ENCODE measurements at places on chromosomes 5 and 9. TPM values are rescaled to one million over a fixed set of nuclear protein-coding genes. Genes with fewer than 3 reads are reported as not detected.

The S1PR3 gene
- polyA plus RNA-seq, result 12.5 TPM

The ALDOB gene
- not detected for polyA plus RNA-seq

The PLPP1 gene
- polyA plus RNA-seq, result 25.9 TPM

The FOXD4L3 gene
- polyA plus RNA-seq, result not detected

The TLR4 gene
- 18.2 TPM for polyA plus RNA-seq

The IRX2 gene
- not detected for polyA plus RNA-seq

The CYSTM1 gene
- polyA plus RNA-seq, result 41.5 TPM

The CACNA1B gene
- 0.03 TPM for polyA plus RNA-seq

The INSL4 gene
- polyA plus RNA-seq, result not detected

The GDF9 gene
- polyA plus RNA-seq, result 0.07 TPM

The BTNL8 gene
- polyA plus RNA-seq, result not detected

DNA sequence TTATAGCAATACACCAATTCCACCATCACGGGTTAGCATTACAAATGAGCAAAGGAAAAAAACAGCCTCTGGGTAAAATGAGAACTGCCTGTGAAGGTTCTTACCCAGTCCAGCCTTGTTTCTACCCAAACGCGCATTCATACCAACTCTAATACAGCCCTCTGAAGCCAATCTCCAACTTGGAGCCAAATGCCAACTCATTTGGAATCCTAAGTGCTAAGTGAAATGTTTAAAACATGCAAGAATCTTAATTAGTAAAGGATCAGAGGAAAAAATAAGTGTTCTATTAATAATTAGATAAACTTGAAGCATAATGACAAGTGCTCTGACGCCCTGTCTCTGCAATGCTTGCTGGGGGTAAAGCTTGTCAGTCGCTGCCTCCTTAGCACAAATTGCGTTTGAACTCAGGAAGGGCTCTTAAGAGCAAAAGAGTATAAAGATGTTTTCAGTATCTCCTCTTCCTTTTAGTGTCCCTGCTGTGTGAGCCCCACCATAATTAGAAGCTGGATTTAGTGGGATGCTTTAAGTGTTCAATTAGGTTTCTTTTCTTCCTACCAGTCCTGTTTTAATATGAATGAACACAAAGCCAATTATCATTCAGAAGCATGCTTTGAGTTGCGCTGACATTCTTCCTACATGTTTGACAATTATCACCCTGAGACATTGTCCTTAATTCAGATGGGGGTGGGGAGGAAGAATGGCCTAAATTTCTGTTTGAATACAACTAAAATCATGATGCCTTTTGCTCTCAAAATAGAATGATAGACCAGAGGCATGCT lies 537.6 kb downstream of the DTWD2 start:
- H3K36me3 ChIP-seq, result no peaks in the 10 kb centered on the region
- no peaks in the 10 kb centered on the region for H3K4me1 ChIP-seq
- no peak overlapping the region for H3K27ac ChIP-seq
- DNase-seq, result no peak
- H3K4me3 ChIP-seq, result no peak overlapping the region

DNA sequence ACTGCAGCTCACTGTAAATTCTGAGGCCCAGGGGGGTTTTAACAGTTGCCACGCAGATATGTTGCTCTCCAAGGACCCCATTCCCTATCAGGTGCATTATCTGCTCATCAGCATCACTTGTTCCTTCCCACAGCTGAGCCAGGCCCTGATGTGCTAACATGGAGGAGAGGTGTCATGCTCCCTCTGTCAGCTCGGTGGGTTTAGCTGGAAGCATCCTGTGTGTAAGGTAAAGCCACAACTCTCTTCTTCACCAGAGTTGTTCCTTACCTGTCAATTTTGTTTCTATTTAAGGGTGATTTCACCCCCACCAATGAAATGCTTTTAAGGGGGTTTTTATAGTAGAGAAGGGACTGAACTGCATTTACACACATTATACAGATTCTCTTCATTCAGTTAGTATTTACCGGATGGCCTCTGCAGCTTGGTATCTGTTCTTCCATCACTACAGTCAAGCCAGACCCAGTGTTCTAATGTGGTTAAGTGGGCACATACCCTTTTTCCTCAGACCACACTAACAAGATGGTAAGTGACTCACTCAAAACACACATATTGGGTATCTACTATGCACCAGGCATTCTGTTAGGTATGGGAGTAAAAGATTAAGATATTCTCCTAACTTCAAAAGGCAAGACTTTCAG lies 205.4 kb downstream of the DCP2 start:
- no peak overlapping the region for H3K4me3 ChIP-seq
- H3K27me3 ChIP-seq, result no peaks in the 10 kb centered on the region
- DNase-seq, result no peak
- H3K36me3 ChIP-seq, result no peaks in the 10 kb centered on the region

DNA sequence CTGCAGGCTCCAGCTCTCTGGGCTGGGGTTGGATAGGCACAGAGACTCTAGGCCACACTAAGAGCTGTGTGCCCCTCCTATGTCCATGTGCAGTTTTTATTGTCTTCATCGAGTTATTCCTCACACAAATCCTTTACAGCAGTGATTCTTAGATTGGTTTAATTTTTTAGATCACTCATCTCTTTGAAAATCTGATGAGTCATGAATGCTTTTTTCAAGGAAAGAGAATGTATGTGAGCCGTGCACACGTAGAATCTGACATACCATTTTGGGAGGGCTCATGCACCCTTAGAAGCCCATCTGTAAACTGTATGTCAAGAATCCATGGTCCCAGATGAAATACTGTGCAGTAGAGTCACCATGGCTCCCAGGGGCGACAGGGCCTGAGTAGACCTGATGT lies 100.7 kb upstream of the S1PR3 start:
- no peaks in the 10 kb centered on the region for H3K27me3 ChIP-seq
- no peak overlapping the region for H3K4me3 ChIP-seq
- H3K27ac ChIP-seq, result no peak overlapping the region
- no peak for DNase-seq
- H3K4me1 ChIP-seq, result no peaks in the 10 kb centered on the region
- H3K36me3 ChIP-seq, result no peaks in the 10 kb centered on the region

GRCh38 chr5:165039748-165040147 lies 1534.3 kb downstream of the MAT2B start:
- DNase-seq, result no peak
- H3K36me3 ChIP-seq, result no peaks in the 10 kb centered on the region
- H3K4me1 ChIP-seq, result no peaks in the 10 kb centered on the region
- no peaks in the 10 kb centered on the region for H3K27me3 ChIP-seq
- no peak overlapping the region for H3K4me3 ChIP-seq

- no peak overlapping the region for H3K27ac ChIP-seq
- H3K4me1 ChIP-seq, result no peaks in the 10 kb centered on the region
- no peaks in the 10 kb centered on the region for H3K36me3 ChIP-seq
- H3K4me3 ChIP-seq, result no peak overlapping the region
- no peaks in the 10 kb centered on the region for H3K27me3 ChIP-seq
Measured at GRCh38 chr5:65010841-65011240, 242.1 kb downstream of the CWC27 start.

- H3K4me1 ChIP-seq, result no peaks in the 10 kb centered on the region
- no peak for DNase-seq
- no peak overlapping the region for H3K4me3 ChIP-seq
- H3K27me3 ChIP-seq, result no peaks in the 10 kb centered on the region
- no peaks in the 10 kb centered on the region for H3K36me3 ChIP-seq
- no peak overlapping the region for H3K27ac ChIP-seq
Measured at GRCh38 chr5:168156170-168156569, 135.3 kb upstream of the WWC1 start.

GRCh38 chr5:151019331-151019730 lies 1.1 kb upstream of the GPX3 start:
- DNase-seq, result no peak
- no peak overlapping the region for H3K4me3 ChIP-seq
- no peaks in the 10 kb centered on the region for H3K36me3 ChIP-seq
- peaks cover 3% of the 10 kb centered on the region for H3K27me3 ChIP-seq
- peaks cover 21% of the 10 kb centered on the region for H3K4me1 ChIP-seq

GRCh38 chr5:119343052-119343451 lies 12.8 kb upstream of the TNFAIP8 start:
- H3K36me3 ChIP-seq, result no peaks in the 10 kb centered on the region
- no peaks in the 10 kb centered on the region for H3K27me3 ChIP-seq
- peak; percentile 5 for DNase-seq
- H3K27ac ChIP-seq, result no peak overlapping the region

DNA sequence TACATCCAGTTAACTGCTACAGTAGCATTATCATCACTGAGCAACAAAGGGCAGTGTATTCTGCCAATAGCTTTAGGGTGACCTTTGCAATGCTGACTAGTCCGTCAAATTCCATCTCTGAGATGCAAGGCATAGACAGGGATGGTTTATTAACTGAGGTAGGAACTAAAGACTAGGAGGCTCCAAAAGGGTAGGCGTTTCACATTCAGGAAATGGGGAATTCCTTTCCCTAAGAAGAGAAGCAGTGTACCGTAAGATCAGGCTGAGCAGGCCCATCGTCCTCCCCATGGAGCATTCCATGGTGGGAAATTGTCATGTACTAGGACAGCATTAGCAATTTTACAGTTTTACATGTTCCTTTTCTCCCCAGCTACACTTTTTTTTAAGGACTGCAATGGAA lies 157.7 kb downstream of the BNC2 start:
- peaks cover 15% of the 10 kb centered on the region for H3K4me1 ChIP-seq
- H3K36me3 ChIP-seq, result no peaks in the 10 kb centered on the region
- no peak overlapping the region for H3K4me3 ChIP-seq
- no peaks in the 10 kb centered on the region for H3K27me3 ChIP-seq

DNA sequence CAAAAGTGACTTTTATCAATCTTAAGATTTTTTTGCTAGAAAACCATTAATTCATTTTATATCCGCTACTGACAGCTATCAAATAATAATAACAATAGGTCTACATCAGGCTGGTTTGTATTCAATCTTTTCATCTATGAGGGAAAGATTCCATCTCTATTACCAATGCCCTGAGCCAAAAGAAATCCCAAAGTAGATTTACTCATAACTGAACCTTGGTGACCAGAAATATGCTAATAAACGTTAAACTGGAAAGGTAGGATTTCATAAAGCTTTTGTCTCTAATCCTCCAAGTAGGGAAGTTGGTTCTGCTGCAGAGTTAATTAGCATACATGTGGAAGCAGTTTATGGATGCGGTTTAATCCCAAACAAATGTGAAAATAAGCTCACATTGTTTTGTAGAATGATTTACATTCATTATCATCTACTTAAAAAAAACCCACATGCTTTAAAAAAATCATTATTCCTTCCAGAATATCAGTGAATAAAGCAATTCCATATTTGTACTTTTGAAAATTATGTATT lies 715.5 kb downstream of the CETN3 start:
- no peak for DNase-seq
- no peaks in the 10 kb centered on the region for H3K27me3 ChIP-seq
- no peak overlapping the region for H3K27ac ChIP-seq
- H3K4me1 ChIP-seq, result no peaks in the 10 kb centered on the region

DNA sequence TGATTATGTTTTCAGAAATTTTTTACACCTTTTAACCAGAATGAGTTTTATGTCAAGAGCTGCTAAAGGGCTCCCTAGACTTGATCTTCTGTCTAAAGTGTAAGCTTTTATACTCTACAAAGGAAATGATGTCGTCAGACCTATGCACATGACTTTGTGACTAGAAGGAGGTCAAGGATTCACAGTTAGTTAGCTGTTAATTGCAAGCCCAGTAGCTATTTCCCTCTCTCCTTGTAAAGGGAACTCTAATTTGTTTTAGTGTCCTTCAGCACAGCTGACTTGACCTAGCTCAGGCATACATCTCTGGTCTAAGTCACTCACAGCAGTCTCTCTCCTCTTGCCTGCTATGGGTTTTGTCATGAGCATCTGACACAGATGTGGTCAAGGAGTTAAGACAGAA lies 173.5 kb upstream of the NREP start:
- H3K27ac ChIP-seq, result no peak overlapping the region
- no peak overlapping the region for H3K4me3 ChIP-seq
- peaks cover 3% of the 10 kb centered on the region for H3K27me3 ChIP-seq
- H3K36me3 ChIP-seq, result no peaks in the 10 kb centered on the region
- H3K4me1 ChIP-seq, result no peaks in the 10 kb centered on the region

- no peaks in the 10 kb centered on the region for H3K27me3 ChIP-seq
- no peaks in the 10 kb centered on the region for H3K4me1 ChIP-seq
- no peak for DNase-seq
- no peak overlapping the region for H3K4me3 ChIP-seq
- H3K36me3 ChIP-seq, result no peaks in the 10 kb centered on the region
Measured at GRCh38 chr9:116736399-116737151, 49.5 kb downstream of the TRIM32 start.

GRCh38 chr5:63553073-63553472 lies 409.2 kb downstream of the HTR1A start:
- H3K4me3 ChIP-seq, result no peak overlapping the region
- no peak for DNase-seq
- no peak overlapping the region for H3K27ac ChIP-seq

DNA sequence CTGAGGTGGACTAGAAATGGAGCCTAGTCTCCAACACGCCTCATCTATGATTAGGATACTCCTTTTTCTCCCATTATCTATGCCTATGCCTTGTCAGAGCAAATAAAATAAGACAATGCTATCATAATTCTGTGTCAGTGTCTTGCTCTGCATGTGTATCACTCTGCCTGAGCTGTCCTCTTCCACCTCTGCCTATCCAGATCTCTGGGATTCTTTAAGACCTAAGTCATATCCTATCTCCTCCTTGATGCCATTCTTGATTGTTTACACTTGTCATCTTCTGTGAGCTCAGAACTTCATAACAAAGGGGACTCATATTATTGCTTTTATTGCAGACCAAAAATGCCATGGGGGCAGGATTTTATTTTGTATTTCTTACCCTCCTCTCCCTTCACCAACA lies 351.2 kb upstream of the C9orf72 start:
- H3K4me3 ChIP-seq, result no peak overlapping the region
- no peaks in the 10 kb centered on the region for H3K4me1 ChIP-seq
- DNase-seq, result no peak
- no peak overlapping the region for H3K27ac ChIP-seq
- no peaks in the 10 kb centered on the region for H3K36me3 ChIP-seq

DNA sequence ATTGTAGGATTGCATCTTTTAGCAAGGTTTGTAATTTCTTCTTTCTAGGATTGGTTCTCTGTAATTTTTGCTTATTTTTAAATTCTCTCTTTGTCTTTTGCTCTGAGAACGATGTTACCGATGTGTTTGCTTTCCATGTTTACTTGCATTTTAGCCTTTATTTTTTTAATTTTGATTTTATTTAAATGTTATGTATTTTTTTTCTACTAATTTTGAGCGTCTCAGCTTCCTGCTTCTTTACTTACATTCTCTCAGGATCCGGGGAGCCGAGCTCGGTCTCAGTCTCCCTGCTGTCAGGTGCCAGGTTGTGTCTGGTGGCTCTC lies 20.9 kb downstream of the ANXA2R start:
- no peak for DNase-seq
- H3K27me3 ChIP-seq, result no peaks in the 10 kb centered on the region
- H3K27ac ChIP-seq, result peak overlapping the region; percentile 93
- H3K36me3 ChIP-seq, result no peaks in the 10 kb centered on the region
- H3K4me1 ChIP-seq, result peaks cover 19% of the 10 kb centered on the region

DNA sequence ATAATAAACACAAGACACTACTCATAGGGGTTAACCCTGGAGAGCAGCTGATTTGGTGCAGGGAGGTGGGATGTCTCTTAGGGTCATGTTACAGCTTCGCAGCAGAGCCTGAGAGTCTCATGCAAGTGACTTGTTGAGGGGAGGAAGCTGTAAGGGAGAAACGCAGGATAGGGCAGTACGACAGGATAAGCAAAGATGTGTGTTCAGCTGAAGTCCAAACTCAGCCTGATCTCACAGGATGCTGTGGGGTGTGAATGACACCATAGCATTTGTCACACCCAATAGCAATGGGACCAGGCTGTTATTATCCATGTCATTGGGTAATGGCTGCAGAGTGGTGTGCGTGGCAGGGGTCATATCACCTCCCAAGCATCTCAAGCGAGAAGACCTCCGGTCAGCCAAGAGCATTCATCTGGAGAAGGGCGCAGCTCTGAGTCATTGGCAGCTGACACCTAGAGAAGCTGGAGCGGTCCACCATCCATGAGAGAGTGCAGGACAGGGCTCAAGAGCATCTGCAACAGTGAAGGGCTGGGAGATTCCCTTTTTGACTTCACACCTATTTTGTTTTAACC lies 49.2 kb upstream of the RPL26L1 start:
- H3K36me3 ChIP-seq, result peaks cover 3% of the 10 kb centered on the region
- H3K4me1 ChIP-seq, result peaks cover 15% of the 10 kb centered on the region
- H3K4me3 ChIP-seq, result no peak overlapping the region
- H3K27me3 ChIP-seq, result no peaks in the 10 kb centered on the region

Measured in endothelial cell of umbilical vein (primary cell).